ENCODE measurements at places on chromosomes 6 and 20.

DNA sequence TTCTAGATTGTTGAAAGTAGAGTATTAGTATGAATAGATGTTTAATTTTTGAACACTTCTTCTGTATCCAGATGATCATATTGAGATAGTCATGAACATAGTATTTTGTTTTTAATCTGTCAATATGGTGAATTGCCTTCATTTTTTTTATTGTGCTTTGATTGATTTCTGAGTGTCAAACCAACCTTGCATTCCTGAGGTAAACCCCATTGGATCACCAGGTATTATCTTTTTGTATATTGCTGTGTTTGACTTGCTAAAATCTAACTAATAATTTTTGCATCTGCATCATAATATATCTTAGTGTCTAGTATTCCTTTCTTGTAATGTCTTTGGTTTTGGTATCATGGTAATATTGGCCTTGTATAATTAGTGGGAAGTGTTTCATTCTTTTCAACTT lies 25.5 kb downstream of the SERPINB1 start:
- no peak for DNase-seq

GRCh38 chr6:25359191-25359861 lies 80.2 kb downstream of the CARMIL1 start:
- DNase-seq = no peak

DNA sequence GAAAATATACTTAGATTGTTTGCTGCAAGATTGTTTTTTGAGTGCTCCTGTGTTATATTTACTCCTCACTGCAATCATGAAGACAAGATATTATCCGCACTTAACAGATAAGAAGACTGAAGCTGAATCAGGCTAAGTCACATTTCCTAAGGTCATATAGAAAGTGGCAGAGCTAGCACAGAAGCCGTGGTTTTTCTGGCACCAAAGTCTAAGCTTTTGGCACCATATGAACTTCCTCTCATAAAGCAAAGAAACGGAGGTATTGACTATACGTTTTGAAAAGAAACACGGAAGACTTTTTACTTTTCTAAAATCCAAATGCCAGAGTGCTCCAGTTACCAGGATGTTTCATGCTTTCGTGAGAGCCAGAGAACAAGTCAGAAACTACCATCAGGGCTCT lies 9.3 kb upstream of the DTD1 start:
- DNase-seq = no peak

GRCh38 chr6:157211603-157212455 lies 111.5 kb downstream of the TMEM242 start:
- DNase-seq = no peak

- DNase-seq = no peak
Observed at GRCh38 chr6:45450831-45451230, 73.1 kb upstream of the SUPT3H start.

DNA sequence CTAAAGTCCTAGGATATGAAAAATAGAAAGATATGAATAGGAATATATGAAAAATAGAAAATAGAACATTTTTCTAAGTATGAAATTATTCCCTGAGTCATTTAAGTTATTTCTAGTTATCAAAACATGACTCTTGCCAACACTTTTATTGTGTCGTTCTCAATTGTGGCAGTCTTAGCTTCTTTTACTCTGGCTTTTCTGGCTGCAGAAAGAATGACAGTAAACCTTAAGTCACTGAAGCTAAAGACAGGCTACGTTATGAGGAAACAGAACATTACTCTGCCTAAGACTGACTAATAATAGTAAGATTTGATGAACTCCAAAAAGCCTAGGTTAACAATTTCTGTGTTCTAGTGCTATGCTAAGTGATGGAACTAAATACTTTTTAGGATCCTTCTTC lies 74.6 kb downstream of the AIG1 start:
- no peak for DNase-seq

DNA sequence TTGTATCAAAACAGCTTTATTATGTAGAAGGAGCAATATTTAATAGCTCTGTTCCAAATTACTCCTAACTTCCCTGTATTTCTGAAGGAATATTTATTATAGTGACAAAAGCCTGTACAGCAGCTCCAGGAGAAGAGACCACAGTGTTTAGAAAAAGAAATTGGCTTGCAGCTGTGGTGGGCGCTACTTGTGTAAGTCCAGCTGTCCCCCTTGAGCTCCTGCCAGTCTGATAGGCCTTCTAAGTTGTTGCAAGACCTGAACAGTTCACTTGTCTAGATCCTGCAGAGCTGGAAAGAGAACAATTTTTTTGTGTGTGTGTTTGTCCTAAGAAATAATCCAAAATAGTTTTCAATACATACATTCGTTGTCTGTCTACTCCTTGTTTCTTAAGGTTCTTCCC lies 86.6 kb downstream of the JARID2 start:
- DNase-seq = no peak

GRCh38 chr6:151658091-151658490 lies 149.4 kb upstream of the ESR1 start:
- DNase-seq = no peak

DNA sequence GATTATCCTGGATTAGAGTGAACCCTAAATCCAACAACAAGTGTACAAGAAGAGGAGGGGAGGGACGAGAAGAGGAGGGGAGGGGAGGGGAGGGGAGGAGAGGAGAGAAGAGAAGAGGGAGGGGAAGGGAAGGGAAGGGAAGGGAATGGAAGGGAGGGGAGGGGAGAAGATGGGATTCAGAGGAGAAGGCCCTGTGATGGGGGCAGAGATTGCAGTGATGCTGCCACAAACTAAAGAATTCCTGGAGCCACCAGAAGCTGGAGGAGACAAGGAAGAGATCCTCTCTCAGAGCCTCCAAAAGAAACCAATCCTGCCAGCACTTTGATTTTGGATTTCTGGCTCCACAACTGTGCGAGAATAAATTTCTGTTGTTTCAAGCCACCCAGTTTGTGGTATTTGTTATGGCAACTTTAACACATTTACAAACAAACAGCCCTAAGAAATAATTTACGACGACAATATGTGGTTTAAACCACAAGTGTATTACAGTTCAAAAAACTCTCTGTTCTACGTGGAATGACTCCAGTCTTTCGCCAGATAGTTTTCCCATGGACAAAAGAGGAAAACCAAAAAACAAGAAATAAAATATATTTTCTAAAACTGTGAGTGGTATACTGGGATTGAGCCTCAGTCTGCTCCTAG lies 235.4 kb downstream of the HDGFL1 start:
- no peak for DNase-seq

GRCh38 chr6:149212892-149213801 lies 104.4 kb upstream of the TAB2 start:
- no peak for DNase-seq

GRCh38 chr6:138865480-138866109 lies 69.7 kb downstream of the ECT2L start:
- no peak for DNase-seq

DNA sequence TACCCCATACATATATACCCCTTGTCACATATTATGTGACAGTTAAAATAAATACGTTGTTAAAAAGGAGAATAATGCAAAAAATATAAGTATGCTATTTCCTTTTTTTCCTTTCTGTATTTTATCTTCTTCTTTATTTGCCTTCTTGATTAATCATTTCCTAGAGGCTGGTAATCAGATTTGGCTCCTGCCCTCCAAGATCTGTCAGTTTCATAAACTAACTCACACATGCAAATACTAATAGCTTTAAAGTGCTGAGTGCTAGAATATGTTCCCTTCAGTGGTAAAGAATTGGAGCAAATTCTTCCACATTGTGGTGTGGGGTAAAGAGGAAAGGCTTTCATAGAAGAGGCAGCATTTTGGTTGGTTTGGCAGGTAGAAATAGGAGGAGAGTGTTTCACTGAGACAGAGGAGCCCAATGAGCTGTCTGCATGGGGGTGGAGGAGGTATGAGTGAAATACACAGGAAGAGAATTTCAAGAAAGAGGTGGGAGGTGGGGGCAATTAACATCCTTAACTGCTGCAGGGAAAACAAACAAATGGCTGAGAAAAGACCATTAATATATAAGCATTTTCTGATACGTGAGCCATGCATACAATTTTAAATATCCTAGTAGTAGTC lies 523.9 kb downstream of the BMP2 start:
- no peak for DNase-seq

GRCh38 chr6:104640150-104640700 lies 219.5 kb downstream of the HACE1 start:
- no peak for DNase-seq

DNA sequence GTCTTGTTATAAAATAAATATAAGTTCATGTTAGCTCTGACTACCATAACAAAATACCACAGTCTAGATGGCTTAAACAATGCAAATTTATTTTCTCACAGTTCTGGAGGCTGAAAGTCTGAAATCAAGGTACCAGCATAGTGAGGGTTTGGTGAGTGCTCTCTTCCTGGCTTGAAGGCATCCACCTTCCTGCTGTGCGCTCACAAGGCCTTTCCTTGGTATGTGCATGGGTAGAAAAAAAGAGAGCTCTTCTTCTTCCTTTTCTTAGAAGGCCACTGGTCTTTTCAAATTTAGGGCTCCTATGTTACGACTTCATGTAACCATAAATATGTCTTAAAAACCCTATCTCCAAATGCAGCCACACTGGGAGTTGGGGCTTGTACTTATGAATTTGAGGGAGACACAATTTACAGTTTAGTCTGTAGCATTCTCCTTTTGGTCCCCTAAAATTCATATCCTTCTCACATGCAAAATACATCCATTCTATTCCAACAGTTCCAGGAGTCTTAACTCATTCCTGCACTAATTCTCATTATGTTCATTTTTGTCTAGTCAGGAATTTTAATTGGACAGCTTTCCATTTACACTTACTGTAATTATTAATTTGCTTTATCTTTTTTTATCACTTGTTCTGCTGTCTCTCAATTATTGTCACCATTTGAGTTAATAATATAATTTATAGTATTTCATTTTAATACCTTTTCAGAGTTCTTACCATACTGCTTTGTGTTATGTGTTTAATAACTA lies 381.9 kb upstream of the EPHA7 start:
- DNase-seq = no peak

GRCh38 chr6:107331409-107332386 lies 127.7 kb downstream of the PDSS2 start:
- no peak for DNase-seq

DNA sequence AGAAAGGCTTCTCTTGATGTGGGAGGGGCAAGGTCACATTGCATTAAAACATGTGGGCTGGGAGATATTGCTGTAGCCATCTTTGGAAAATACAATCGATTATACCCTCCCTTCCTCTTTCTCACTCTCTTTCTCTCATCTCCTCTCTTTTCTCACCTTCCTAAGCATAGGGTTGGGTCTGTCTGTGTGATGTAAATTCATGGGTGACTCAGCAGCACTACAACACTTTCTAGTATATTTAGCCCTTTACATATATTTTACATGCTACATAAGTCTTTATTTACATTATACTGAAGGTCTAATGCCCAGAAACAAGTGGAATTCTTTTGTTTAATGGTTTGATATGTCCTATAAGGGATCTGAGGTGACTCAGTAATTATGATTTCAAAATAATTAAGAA lies 634.8 kb upstream of the FLRT3 start:
- no peak for DNase-seq

- no peak for DNase-seq
Observed at GRCh38 chr20:63103402-63104311, 96.9 kb upstream of the BHLHE23 start.

- DNase-seq = no peak
Observed at GRCh38 chr20:36471885-36472636, 69.3 kb upstream of the MYL9 start.

GRCh38 chr6:162644153-162644552 lies 83.4 kb downstream of the PRKN start:
- DNase-seq = peak; percentile 13

Data from SK-N-DZ (cell line).